ENCODE measurements at places on chromosomes 16 and 17.

- DNase-seq: no peak
Observed at GRCh38 chr17:79938336-79939093, 97.2 kb downstream of the TBC1D16 start.

- no peak for DNase-seq
Observed at GRCh38 chr16:75317101-75317522, 65.7 kb upstream of the BCAR1 start.

- no peak for DNase-seq
Observed at GRCh38 chr17:20938988-20939615, 103.7 kb downstream of the USP22 start.

DNA sequence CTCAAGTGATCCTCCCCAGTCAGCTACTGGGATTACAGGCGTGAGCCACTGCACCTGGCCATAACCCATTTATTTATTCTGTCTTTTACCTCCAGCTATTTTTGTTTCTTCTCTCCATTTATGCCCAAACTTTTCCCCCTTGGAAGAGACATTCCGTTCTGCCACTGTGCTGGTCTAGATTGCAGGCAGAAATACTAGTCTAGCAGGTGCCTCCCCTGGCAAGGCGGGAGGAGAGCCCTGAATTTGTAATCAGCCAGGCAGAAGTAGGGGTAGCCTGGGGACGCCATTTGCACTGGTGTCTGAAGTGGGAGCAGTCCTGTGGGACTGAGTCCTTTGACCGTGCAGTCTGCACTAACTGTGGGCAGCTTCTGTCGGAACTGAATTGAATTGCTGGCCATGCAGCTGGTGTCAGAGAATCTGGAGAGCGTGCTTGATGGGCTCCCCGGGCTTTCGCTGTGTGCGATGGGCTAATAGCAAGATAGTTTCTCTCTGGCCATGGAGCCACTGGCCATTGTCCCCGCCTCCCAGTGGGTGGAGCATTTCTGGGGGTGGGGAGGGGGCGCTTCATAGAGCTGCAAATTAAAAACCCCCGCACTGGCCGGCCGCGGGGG is 31.5 kb upstream of the LITAF start:
- DNase-seq: no peak

DNA sequence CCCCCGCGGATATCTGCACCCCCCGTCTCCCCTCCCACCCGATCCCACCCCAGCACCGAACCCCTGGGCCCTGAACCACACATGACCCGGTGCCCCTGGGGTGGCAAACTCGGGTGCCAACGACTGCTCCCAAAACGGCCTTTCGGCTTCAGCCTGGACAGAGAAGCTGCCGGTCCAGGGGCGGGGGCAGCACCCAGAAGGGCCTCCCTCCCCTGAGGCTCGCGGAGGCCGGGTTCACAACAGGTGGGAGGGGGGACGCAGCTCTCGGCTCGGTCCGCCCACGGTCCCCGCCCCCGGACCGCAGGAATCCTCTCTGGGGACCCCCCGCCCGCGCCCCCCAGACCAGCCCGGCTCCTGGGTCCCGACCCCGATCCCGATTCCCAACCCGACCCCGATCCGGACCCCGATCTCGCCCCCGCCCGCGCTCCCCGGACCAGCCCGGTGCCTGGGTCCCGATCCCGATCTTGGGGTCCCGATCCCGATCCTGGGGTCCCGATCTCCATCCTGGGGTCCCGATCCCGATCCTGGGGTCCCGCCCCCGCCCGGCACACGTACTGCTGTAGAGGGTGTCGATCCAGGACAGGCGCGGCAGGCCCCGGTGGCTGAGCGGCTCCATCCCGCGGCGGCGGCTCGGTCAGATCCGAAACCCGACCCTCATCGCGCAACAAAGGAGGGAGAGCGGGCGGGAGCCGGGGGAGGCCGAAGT is 516 bp downstream of the ABR start:
- DNase-seq: no peak

GRCh38 chr16:79651363-79651762 is 50.8 kb upstream of the MAF start:
- DNase-seq: no peak

DNA sequence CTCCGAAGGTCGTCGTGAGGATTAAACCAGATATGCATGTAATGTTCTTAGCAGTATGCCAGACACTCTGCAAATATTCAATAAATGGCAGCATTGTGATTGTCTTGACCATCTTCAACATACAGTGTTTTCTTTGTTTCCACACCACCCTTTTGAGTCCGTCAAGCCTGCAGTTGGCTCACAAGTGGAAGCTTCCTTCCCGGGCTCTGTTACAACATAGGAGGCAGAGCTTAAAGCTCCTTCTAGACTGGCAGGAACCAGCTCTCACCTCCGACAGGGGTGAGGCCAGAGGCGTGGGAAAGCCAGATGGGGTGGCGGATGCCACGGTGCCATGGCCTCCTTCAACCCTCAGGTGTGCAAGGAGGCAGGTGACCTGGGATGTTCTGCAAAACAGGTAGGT is 138.3 kb downstream of the FOXL1 start:
- no peak for DNase-seq

DNA sequence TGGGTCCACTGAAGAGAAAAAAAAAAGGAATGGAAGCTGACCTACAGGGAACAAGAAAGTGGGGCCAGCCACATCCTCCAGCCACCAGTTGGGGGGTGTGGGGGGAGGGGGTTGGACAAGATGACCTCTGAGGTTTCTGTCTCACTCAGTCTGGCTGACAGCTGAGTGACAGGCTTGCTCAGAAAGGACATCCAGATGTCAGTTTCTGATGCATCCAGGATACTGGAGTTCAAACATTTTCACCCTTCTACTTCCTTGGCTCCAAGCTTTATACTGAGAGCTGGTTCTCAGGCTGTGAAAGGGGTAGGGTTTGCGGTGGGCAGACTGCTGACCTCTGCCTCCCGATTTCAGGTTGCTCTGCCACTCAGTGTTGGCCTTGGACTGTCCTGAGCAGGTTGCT is 2178.3 kb downstream of the TP53TG3F start:
- no peak for DNase-seq

DNA sequence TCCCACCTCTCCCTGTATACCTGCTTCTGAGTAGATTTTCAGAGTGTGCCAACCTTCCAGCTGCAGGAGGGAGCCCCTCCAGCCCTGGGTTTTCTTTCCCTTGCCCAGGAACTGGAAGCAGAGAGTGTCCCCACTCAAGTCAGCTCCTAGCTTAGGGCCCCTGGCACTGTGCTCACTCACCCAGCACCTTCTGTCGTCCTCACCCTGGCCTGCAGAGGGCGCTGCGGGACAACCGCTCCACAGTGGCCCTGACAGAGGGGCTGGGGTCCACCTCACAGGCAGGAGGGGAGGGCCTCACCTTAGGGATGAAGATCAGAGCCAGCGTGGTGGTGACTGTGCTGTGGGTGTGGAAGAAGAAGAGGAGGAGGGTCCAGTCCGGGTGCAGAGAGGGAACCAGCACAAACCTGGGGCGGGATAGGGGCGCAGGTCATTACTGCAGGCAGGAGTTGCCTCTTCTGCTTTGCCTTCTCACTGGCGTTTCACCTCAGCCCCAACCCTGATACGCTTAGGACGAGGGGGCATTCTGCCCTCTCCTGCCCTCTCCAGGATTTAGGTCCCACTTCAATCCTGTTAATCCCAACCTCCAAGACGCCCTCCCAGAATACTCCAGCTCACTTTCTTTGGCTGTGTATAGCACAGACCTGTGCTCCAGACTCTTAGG is 10.0 kb downstream of the GPR179 start:
- DNase-seq: peak; percentile 71

GRCh38 chr16:48013491-48013901 is 142.3 kb downstream of the ABCC12 start:
- DNase-seq: no peak

DNA sequence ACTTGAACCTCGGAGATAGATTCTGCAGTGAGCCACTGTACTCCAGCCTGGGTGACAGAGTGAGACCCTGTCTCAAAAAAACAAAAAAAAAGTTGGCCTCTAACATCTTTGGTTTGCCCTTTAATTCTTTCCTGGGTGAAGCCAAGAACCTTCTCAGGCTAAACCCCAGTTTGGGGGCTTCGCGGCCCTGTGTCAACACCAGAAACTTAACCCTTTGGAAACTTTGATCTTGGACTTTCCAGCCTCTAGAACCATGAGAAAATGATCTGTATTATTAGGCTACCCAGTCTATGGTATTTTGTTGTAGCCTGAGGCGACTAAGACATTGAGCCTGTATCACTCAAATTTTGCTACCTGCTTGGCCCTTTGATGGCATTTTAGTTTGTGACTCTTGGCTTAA is 86.2 kb downstream of the CDC27 start:
- no peak for DNase-seq

DNA sequence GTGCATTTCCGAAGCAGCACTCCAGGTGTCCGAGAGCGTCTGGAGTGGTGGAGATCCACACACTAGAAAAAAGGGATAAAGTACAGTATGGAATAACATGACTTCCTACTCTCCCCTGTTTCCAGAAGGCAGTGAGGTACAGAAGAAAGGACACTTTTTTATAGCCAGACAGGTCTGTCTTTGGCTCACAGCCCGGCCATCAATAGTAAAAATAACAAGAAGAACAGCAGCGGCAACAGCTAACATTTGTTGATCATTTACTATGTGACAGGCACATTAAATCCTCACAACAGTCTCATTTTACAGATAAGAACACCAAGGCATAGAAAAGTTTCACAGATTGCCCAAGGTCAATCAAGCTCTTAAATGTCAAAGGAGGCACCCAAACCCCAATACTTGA is 16.2 kb downstream of the DYNLRB2 start:
- no peak for DNase-seq

DNA sequence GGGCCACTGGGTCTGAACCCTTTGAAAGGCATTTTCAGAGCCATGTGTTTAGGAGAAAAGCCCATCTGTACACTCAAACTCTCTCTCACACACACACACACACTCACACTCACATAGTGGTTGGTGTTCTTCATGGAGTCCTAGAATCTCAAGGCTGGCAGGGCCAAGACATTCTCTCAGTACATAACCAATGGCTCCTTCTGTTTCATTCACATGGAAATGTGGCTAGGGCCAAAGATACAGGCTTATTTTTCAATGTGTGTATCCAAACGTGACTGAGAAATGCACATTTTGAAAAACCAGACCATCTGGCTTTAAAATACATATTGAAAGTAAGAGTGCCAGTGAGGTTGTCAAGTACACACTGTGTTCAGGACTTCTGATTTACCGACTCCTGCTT is 59.0 kb upstream of the SALL1 start:
- no peak for DNase-seq

DNA sequence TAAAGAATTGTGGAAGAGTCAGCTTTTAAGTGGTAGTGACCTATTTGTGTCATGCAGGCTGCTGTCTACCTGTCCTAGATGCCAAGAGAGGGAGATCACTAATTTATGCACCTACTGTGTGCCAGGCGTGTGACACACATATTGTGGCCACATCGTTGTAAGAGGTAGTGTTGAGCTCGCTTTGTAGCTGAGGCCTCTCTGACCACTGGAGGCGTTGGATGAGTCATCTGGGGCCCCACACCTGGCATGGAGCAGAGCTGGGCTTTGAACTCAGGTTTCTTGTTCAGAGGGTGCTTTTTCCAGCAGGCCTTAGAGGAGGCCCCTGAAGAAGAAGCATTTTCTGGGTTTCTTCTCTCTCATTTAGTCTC is 52.3 kb upstream of the LGALS9 start:
- no peak for DNase-seq

DNA sequence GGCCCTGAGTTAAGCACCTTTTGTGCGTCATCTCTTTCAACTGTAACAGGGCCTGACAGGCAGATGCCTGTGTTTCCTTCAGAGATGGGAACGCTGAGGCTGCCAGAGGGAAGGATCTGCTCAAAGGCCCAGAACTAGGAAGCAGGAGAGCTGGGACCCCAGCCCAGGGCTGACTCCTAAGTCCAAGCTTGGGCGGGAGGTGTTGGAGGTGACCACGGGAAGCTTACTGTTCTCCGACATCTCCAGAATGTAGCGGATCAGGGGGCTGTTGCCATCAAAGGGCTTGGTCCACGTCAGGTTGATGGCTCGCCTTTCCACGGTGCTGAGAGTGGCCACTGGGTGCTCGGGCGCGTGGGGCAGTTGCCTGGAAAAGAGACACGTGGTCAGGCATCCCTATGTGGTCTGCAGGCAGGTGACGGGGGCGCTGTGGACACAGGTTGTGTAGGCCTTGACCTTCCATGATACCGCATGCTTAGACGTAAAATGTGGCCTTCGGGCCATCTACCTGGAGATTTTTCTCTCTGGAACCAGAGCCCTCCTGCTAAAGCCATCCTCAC is 111.4 kb upstream of the CDC42EP4 start:
- no peak for DNase-seq

GRCh38 chr16:54290833-54291655 is 4.5 kb upstream of the IRX3 start:
- no peak for DNase-seq

DNA sequence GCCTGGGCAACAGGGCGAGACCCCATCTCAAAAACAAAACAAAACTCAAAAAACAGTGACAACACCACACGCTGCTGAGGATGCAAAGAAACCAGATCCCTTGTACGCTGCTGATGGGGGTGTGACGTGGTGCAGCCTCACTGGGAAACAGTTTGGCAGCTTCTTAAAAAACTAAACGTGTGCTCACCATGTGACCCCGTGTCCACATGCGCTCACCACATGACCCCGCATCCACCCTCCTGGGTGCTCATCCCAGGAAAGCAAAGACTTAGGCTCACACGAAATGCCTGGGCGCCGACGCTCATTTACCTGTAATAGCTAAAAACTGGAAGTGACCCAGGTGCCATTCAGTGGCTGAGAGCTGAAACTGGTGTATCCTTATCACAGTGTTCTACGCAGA is 19.9 kb upstream of the RPL13 start:
- DNase-seq: no peak

DNA sequence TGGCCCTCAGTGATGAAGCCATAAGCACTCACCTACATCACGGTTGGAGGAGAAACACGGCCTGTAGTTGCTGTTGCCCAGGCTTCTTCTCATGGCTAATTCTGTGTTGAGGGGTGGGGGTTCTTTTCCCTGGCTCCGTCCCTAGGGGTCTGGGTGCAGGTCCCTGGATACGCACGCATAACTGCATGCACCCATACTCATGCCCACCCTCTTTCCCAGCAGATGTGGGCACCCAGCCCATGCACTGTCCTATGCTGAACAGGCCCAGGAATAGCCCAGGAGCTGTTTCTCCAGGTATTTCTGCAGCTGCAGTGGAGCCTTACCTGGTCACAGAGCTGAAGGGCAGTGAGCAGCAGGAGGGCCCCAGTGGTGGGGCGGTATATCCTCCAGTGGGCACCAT is 18.1 kb downstream of the ST6GALNAC1 start:
- no peak for DNase-seq

- no peak for DNase-seq
Observed at GRCh38 chr17:36600936-36601302, 464 bp upstream of the MRM1 start.

GRCh38 chr17:62923258-62924150 is 42.5 kb upstream of the TANC2 start:
- no peak for DNase-seq

GRCh38 chr17:39663688-39664580 is 1.2 kb upstream of the TCAP start:
- DNase-seq: peak; percentile 42

GRCh38 chr16:51629576-51629975 is 478.5 kb upstream of the SALL1 start:
- peak; percentile 30 for DNase-seq
